ENCODE measurements at places on chromosomes 1 and 21.

GRCh38 chr1:151939141-151939540 lies 29.8 kb upstream of the THEM4 start:
- DNase-seq: no peak

- no peak for DNase-seq
Measured at GRCh38 chr1:45038661-45039364, 26.8 kb downstream of the UROD start.

- DNase-seq: no peak
Measured at GRCh38 chr1:227245613-227246320, 72.5 kb downstream of the CDC42BPA start.

- no peak for DNase-seq
Measured at GRCh38 chr1:176159993-176160392, 47.1 kb downstream of the COP1 start.

All from activated T-cell treated with anti-CD3 and anti-CD28 coated beads, Interleukin-2, amount 50 U/mL, for 1 hour (primary cell).